ENCODE measurements at places on chromosomes 16 and 17.

- no peak for DNase-seq
Measured at GRCh38 chr17:13704333-13704732, 102.6 kb upstream of the HS3ST3A1 start.

DNA sequence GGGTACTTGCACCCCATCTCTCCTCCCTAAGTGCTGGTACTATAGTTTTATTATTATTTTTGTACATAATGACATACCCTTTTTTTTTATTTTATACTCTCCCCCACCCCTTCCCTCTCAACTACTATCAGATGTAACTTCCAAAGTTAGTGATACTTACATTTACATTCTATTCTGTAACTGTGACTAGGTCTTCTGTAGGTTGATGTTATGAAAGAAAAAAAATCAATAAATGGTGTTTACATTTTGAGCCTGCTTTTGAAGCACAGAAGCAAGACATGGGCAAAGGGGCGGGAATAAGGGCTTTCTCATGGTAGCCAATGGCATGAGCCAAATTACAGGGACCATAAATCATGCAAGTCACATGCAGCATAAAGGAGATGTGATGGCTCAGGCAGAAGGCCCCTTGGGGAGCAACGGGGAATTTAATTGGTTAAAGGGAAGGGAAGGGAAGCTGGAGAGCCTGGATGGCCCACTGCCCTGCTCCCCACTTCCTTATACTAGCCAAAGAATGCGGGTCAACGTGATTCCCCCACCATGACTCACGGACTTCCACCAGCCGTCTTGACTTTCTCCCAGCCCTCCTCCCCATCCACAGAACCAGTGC, 2.4 kb upstream of the ACSF2 start:
- DNase-seq = no peak

DNA sequence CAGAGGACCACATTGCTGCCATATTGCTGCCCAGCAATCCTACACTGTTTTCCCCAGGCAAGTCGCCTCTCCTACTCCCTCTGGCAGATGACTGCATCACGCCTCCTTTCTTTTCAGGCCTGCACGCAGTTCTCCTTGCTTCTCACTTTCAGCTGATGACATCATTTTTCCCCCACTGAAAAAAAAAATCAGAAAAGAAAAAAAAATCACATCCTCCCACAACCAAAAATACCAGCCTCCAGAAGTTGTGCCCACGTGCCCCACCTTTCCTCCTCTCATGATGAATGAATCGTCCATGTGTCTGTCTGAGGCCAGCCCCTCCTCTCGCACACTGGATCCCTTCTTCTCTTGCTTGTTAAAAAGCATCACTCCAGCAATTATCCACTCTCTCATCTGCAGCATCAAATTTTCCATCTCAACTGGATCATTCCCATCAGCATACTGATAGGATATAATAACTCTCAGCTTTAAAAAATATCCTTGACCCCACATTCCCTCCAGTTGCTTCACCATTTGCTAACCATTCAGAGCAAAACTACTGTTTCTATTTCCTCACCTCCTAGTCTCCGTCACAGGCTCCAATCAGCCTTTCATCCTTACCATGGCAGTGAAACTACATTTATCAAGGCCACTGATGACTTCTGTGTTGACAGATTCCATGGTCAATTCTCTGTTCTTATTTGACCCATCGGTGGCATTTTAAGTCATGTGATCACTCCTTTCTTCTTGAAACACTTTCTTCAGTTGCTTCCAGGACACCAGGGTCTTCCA, 30.1 kb upstream of the DYNLL2 start:
- DNase-seq = no peak

DNA sequence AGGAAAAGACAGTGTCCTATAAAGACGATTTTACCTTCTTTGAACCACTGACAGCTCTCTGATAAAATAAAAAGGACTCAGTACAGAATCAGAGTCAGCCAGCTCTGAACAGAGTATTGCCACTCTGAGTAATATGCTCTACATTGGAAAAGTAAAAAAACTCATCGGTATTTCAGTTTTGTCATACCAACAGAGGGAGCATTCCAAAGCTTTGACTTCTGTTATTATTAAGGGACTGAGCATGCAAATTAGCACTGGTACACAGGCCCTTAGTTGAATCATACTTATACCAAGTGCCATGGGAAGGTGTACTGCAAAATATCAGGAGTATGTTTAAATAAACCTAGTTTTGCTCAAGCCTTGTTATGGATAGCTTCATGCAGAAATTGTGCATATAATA, 509.0 kb upstream of the KIF2B start:
- no peak for DNase-seq

- no peak for DNase-seq
Measured at GRCh38 chr16:17375461-17376304, 95.1 kb downstream of the XYLT1 start.

DNA sequence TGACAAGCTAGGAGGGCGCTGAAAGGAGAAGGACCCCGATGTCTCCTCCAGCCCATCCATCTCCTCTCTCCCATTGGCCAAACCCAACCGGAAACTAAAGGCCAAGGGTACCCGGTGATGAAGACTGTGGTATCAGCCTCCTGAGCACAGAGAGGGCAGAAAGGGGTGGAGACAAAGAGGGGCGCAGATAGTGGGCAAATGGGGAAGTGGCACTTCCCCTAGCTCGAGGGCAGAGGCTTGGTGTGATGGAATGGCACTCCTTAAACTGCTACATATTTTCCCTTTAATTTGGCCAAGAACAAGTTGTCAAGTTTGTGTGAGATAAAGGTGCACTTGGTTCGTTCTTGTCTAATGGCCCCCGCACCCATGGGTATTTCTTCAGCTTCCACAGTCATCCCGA, 27.8 kb downstream of the IL4R start:
- DNase-seq = no peak

- no peak for DNase-seq
Measured at GRCh38 chr16:77414752-77415231, 20.0 kb downstream of the ADAMTS18 start.

DNA sequence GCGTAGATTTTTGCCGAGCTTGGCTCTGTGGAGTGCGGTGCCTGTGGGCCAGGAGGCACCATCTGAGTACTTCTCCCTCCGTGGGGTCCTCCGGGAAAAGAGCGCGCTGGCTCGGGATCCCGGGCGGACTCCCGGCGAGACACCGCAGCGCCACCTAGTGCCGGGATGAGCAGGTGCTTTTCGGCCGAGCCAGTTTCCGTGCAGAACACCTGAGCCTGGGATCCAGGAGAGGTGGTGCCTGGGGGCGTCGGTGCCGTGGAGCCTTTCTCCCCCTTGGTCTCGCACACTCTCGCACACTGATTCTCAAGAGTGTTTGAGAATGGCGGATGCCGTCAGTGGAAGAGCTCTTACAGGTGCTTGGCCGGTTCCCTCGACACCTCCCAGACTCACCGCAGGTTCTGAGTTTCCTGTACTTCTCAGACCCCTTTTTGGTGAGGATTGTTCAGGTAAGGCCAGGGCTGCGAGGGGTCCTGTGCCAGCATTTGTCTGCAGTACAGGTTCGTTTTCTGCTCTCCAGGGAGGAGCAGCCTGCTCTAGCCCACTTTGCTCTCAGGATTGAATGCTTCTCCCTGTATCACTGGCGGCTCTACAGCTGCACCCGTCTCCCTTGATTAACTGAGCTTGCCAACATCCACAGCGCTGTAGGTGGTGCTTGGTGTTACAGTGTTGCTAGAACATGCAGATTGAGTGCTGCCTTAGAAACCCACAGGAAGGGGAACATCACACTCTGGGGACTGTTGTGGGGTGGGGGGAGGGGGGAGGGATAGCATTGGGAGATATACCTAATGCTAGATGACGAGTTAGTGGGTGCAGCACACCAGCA, 23.3 kb downstream of the TBCD start:
- peak; percentile 50 for DNase-seq

GRCh38 chr17:76566988-76567431, 18.6 kb downstream of the ST6GALNAC2 start:
- DNase-seq = no peak

DNA sequence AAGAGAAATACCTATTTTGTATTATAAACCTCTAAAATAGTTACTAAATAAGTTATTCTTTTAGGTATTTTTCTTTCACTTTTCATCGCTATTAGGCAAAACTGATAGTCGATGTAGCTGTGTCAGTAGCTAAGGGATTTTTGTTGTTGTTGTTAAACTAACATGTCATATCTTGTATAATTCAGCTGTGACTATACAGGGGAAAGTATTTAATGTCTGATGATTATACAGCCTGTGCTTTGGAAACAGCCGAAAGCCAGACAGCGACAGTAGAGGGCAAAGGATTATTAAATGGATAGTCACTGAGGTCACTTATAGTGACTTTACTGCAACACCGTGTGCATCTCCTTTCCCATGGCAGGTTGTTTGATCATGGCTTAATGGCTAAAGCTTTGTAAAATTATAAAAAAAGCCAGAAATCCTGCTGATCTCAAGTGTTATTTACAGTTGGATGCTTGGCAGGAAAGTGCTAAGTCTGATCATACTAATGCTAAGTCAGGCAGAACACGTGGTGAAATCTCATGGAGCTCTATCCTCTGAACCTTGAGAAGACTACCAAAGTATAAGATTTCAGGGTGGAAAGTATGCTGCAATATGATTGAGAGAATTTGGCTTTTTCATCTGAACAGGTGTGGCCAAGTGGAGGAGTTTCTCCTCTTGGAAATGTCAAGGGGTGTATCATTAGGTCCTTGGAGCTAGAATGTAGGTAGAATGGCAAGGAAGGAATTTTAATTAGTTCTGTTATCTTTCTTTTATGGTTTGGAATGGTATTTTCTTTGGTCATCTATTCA, 88.4 kb downstream of the FTO start:
- DNase-seq = no peak

GRCh38 chr17:48335858-48336500, 94.0 kb downstream of the SKAP1 start:
- DNase-seq = no peak

- DNase-seq = no peak
Measured at GRCh38 chr16:86575095-86575685, 3.2 kb upstream of the FOXL1 start.

GRCh38 chr16:28839899-28840298, 6.2 kb downstream of the TUFM start:
- no peak for DNase-seq

- no peak for DNase-seq
Measured at GRCh38 chr17:50177983-50178834, 12.4 kb downstream of the SGCA start.

- peak; percentile 41 for DNase-seq
Measured at GRCh38 chr17:4808378-4808767, 1.4 kb downstream of the PLD2 start.

DNA sequence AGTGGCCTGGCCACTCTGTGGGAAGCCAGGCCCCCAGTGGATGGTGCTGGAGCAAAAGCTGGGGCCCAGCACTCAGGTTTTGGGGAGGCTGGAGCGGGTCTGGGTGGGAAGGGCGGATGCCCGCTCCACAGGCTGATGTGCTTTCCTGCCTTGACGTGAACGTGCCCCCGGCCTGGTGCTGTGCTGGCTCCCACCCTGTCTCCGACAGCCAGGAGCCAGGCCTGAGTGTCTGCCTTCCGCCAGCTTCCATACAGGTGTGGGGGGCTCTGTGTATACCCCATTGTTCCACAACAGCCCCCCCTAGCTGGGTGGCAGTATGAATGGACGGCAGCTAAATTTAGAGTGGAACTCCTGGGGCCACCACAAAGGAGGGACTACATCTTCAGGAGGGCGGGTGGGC, 20.0 kb downstream of the HIC1 start:
- no peak for DNase-seq

- DNase-seq = no peak
Measured at GRCh38 chr17:76695059-76695831, 15.5 kb downstream of the MXRA7 start.

GRCh38 chr17:68205808-68206720, 41.8 kb upstream of the AMZ2 start:
- DNase-seq = no peak

- DNase-seq = no peak
Measured at GRCh38 chr16:68377667-68378393, 67.0 kb downstream of the PRMT7 start.

- no peak for DNase-seq
Measured at GRCh38 chr16:84350685-84351400, 17.5 kb upstream of the ATP2C2 start.

- no peak for DNase-seq
Measured at GRCh38 chr16:68997564-68997963, 107.9 kb upstream of the HAS3 start.

DNA sequence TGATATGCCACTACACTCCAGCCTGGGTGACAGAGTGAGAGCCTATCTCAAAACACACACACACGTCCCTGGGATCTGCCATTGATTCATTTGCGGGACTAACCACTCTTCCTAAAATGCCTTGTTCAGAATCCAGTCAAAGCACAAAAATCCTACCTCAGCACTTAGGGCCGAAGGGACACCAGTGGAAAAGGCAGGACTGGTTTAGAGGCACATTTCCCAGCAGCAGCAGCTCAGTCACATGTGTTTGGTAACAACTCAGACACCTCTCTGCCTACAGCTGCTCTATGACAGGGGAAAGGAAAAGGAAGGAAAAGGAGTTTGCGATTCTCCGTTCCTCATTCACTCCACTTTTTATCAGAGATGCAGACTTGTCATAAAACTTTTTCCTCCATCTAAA, 12.2 kb downstream of the KNOP1 start:
- no peak for DNase-seq

- DNase-seq = no peak
Measured at GRCh38 chr17:40259505-40259904, 28.2 kb upstream of the CDC6 start.

- no peak for DNase-seq
Measured at GRCh38 chr16:10608687-10609401, 28.4 kb upstream of the EMP2 start.

DNA sequence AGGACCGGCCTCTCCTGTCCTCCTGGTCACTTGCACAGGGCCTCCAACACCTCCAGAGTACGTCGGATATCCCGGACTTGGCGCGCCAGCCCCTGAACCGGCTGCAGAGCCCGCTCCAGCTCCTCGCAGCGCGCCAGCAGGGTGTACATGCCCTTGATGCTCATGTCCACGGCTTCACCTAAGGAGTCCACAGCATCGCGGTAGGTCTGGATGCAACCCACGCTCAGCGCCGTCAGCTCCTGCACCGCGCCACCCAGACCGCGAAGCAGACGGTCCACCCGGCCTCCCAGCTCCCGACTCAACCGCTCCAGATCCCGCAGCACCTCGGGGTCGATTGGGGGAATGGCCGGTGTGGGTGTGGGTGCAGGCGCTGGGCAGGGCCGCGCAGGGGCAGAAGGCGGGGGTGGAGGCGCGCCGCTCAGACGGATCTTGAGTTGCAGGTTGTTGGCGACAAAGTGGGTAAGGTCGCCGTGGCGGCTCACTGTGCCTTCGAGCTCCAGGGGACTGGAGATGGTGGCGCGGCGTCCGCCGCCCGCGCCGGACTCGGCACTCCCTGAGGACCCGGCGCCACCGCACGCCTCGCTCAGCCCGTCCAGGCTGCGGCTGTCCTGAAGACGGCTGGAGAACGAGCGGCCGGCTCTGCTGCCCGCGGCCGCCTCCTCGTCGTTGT, 804 bp downstream of the BORCS6 start:
- DNase-seq = no peak

GRCh38 chr17:39659279-39660010, 5.7 kb upstream of the TCAP start:
- DNase-seq = no peak

DNA sequence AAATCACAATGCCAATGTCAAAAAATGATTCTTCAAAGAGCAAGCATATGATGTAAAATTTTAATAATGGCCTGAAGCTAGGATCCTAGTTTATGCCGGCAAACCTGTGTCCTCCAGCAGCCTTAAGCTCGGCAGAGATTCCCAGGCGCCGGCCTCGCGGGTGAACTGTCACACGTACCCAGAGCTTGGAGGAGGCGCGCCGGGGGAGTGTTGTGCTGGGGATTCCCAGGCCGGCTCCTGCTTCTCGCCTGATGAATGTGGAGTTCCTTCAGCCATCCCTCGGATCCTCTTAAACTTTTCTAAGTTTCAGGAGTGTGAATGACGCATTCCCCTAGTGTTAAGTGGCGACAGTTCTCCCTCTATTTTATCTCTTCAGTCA, 19.1 kb upstream of the NTN1 start:
- DNase-seq = no peak

Data from tibial nerve (tissue), 4 donors.